ENCODE measurements at places on chromosomes 2 and 18. TPM values are rescaled to one million over a fixed set of nuclear protein-coding genes. Genes with fewer than 3 reads are reported as not detected.

DNA sequence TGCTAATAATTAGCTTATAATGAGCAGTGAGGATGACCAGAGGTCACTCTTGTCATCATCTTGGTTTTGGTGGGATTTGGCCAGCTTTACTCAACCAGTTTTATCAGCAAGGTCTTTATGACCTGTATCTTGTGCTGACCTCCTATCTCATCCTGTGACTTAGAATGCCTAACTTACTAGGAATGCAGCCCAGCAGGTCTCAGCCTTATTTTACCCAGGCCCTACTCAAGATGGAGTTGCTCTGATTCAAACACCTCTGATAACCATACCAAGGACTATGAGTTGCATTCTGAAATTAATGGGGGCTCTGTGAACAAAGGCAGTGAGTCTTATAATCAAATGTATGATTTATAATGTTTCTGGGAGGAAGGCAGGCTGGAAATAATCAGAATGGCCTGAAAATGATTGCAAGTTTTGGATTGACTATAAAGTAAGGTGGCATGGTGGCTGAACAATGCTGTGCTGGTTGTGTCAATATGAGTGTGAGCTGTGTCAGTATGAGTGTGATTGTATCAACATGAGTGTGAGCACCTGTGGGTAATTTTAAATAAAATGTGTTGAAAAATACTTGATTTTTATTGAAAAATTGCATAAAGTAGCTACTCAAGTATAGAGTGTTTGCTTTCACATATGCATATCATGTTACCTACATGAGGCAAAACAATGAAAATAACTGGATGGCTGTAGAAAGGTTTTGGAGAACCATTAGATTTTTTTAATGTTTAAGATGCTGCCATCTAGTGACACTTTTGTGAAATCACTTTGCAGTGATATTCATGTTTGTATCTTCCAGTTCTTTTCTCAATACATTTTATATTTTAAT lies 103.0 kb downstream of the KYNU start:
- DNase-seq = no peak

DNA sequence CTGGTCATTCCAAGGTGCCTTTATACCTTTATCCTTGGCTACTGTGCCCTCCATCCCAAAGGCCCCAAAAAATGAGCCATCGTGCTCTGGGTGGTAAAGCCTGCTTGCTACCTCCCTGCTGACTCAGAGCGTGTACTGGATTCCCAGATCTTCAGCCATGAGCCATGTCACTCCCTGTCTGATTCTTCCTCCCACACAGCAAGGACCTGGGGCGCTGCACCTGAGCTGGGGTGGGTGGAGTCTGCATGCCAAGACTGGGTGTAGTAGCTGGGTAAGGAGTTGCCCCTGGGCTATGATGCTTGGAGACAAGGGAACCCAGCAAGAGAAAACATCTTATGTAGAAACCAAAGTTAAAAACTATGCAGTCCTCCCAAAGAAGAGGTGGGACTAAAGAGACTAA lies 37.2 kb upstream of the APCDD1 start:
- DNase-seq = no peak

GRCh38 chr2:25492726-25493125 lies 151.0 kb upstream of the DNMT3A start:
- no peak for DNase-seq

GRCh38 chr2:198991431-198991830 lies 466.3 kb downstream of the SATB2 start:
- DNase-seq = no peak

DNA sequence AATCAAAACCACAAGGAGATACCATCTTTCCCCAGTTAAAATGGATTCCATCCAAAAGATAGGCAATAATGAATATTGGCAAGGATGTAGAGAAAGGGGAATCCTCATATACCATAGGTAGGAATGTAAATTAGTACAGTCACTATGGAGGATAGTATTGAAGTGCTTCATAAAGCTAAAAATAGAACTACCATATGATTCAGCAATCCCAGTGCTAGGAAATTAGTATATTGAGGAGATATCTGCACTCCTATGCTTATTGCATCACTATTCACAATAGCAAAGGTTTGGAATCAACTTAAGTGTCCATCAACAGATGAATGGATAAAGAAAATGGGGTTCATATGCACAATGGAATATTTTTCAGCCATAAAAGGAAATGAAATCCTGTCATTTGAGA lies 251.2 kb downstream of the ZNF804A start:
- no peak for DNase-seq

GRCh38 chr18:69585696-69586095 lies 185.0 kb downstream of the DOK6 start:
- no peak for DNase-seq

DNA sequence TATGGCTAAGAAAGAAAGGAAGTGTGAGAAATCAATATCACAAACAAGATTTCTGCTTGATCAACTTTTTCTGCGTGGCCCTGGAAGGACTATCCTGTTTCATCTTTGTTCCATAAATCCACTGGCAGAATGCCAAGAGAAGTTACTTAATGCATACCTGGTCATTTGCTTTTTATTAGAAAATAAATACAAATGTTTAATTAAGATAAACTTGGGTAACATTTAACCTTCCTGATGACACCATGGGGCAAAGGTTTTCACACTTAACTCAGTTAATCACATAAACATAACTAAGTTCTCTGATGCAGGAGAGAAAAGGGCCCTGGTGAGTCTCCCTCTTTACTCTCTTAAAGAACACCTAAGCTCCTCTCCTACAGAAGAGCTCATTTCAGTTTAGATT lies 203.3 kb downstream of the AFF3 start:
- no peak for DNase-seq

Gene KLHL30
- 0.32 TPM for total RNA-seq

Gene TUBA3E
- total RNA-seq = not detected

Gene COX7A2L
- 149 TPM for total RNA-seq

Data from breast epithelium (tissue), 4 donors.